Activated CD8-positive, alpha-beta memory T cell treated with anti-CD3 and anti-CD28 coated beads for 4 hours (primary cell): ENCODE measurements at places on chromosomes 13 and 19.

DNA sequence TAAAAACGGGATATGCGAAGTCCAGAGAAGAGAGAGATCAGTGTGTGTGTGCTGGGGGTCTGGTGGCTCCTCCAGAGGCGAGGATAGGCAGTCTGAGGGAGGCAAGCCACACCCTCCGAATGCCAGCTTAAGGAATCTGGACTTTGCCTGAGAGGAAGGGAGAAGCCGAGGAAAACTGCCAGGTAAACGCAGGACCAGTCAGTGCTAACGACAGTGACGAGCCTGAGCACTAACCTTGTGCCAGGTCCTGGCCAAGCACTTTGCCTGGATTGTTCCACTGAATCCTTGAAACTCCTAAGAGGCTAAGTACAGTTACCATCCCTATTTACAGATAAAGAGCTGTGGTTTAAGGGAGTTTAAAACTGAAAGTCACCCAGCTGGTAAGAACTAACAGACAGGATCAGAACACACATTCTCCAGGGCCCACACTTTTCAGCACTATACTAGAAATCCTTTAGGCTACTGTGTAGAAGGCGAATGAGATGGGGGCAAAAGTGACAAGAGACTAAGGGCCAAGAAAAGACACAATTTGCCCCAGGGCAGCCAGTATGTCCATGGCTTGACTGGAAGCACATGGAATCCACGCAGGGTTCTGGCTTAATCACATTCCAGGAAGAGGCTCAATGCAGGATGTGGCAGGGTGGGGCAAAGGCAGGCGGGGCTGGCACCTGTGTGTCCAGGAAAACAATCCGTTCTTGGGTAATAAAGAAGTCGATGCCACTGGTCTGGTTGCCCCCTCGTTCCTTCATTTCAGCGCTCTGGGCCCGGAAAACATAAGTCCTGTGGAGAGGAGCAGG, 15.1 kb downstream of the SMG9 start:
- DNase-seq = no peak

GRCh38 chr13:47639738-47640447, 361.2 kb downstream of the SUCLA2 start:
- DNase-seq = no peak

- DNase-seq = no peak
Measured at GRCh38 chr13:75986818-75987217, 350.7 kb downstream of the LMO7 start.

- DNase-seq = no peak
Measured at GRCh38 chr13:39941911-39942551, 286.6 kb downstream of the COG6 start.

DNA sequence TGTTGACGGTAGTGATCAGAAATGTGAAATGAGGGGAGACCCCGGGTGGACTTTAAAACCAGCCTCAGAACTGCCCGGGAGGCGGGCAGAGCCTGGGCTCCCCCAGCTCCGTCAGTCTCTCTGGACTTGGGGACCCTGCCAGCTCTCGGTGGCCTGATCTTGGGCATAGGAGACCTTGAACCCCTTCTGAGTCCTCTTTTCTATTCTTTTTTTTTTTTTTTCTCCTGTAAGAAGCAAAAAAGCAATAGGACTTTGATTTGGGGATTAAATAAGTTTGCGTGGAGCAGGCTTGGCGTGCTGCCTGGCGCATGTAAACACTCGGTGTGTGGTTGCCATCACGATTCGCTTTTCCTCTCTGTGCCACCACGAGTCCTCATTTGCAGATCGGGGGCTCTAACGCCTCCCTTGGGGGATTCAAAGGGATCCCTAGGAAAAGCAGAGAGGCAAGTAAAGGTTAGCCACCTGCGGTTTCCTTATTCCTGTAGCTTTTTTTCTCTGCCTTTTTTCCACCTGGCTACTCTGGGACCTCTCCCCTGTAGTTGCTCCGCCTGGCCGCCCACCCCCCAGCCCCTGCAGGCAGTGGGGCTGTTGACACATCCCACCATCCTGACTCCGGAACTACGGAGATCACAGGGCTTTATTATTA, 1.3 kb downstream of the SAFB start:
- no peak for DNase-seq

GRCh38 chr13:23377983-23378632, 55.4 kb downstream of the SACS start:
- DNase-seq = peak; percentile 18

- DNase-seq = no peak
Measured at GRCh38 chr13:20803180-20803965, 29.6 kb upstream of the EEF1AKMT1 start.

- DNase-seq = no peak
Measured at GRCh38 chr13:112182251-112182650, 115.3 kb downstream of the SOX1 start.

DNA sequence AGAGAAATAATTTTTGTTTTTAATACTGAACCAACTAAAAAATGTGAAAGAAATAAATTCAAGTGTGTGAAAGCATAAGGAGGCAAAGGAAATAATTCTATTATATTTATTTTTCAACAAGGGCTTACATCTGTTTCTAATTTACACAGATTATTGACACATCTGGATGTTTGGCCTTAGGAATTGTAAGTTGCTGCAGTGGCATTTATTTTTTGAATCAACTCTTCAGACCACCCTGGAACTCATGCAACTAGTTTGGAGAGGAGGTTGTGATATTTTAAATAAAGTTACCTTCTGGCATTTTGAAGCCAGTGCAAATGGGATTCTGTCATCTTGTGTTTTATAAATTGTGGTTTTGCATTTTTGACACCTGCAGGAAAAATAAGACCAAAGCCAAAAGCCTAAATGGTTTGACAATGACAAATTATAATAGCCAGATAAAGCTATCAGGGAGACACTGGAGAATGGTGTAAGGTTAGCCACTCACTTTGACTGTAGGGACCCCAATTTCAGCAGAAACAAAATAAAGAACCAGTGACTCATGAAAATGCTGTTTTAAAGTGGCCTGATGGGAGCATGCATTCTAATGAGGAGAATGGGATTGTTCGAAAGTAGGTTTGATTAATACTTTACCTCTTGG, 192.9 kb downstream of the KLF5 start:
- DNase-seq = no peak

DNA sequence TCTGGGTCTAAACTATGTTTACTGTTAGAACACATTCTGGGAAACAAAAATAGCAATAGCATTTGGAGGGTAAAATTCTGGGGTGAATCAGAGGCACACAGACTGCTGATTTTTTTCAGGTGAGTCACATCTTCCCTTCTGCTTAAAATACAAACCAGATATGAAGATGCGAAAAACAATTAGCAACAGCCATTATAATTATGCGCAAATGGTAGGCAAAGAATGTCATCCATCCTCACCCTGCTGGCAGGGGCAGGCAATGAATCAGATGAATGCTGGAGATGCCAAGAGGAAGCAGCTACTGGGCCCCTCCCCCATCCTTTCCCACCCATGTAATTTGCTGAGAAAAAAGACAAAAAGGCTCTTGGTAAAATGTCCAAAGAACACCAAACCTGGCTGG, 282.9 kb downstream of the KLF5 start:
- DNase-seq = no peak

GRCh38 chr13:109162248-109163036, 533.0 kb downstream of the MYO16 start:
- DNase-seq = no peak

- no peak for DNase-seq
Measured at GRCh38 chr13:50104493-50104892, 89.2 kb downstream of the KCNRG start.

DNA sequence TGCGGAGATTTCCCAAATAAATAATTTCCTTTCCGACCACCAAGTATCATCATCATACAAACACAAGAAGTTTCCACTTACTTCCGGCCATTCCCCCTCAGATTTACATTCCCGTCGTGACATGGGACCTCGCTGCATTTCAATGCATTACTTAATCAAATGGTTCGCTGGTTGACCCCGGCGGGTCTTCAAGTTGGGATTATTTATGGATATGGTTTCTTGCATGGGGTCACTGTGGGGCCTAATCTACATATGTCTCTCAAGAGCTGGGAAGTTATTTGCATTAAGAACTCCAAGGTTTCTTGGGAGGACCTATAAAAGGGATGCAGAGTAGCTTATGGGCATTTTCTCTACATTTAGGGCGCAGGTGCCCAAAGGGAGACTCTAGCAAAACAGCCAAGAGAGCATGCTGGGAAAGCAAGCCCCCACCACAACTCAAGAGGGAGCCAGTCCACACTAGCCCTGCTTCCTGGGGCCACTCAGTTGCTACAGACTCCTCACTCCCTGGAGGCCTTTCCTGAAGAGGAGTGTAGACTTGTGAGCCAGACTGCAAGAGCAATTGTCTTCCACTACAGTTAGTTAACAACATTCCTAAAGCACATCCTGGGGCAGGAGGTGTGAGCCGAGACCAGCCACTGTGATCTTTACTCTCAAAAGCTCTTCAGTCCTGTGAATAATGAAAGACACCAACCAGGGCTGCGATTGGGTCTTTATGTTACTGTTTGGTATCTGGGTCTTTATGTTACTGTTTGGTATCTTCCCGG, 125.3 kb downstream of the KATNAL1 start:
- DNase-seq = no peak
